ENCODE measurements at places on chromosomes 5 and 9.

DNA sequence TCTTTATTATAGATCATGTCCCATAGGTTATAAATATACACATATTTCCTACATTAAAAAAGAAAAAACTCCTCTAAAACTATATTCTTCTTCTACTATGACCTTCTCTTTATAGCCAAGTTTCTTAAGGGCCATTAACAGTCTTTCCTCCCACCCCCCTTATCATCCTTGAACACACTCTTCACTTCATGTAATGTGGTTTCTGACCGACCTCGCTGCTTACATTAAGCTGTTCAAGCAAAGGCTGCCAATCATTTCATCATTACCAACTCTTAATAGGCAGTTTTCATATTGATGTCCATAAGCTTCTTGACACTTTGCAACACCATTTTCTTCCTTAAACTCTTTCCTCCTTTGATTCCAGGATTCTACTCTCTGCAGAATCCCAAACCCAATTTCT, 283.0 kb upstream of the PCSK5 start:
- DNase-seq: no peak

DNA sequence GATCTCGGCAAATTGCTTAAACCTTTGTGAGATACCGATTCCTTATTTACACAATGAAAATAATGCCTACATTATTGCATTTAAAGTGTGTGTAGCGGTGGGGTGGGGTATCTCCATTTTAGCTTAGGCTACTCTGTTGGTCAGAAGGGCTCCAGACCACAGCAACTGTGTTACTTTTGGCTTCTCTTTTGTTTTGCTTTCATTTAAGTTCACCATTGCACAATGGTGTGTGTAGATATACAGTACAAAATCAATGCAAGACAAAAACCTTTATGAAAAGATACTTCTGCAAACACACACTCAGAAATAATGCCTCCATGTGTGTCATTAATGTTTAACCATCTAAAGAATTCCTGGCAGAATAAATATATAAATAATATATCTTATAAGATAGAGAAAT, 279.4 kb downstream of the FBXL17 start:
- DNase-seq: no peak

GRCh38 chr5:78640662-78641474, 7.7 kb downstream of the LHFPL2 start:
- DNase-seq: no peak

GRCh38 chr5:163089230-163089629, 348.2 kb upstream of the CCNG1 start:
- DNase-seq: no peak

GRCh38 chr5:54259090-54259489, 51.3 kb downstream of the ARL15 start:
- no peak for DNase-seq

DNA sequence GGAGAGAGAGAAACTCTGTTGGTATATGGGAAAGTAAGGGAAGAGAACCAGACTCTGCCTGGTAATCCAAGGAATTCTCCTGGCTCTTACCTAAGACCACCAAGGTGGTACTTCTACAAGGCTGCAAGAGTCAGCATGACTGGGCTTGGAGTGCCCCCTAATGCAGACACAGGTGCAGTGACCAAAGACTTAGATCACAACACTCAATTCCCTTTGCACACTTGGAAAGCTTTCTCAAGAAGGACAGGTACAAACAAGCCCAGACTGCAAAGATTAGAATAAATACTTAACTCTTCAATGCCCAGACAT, 25.2 kb downstream of the UGT3A2 start:
- DNase-seq: no peak
